Activated CD4-positive, alpha-beta T cell treated with anti-CD3 and anti-CD28 coated beads, Interleukin-2, amount 50 U/mL, for 16 hours (primary cell): ENCODE measurements at places on chromosomes 4 and X.

DNA sequence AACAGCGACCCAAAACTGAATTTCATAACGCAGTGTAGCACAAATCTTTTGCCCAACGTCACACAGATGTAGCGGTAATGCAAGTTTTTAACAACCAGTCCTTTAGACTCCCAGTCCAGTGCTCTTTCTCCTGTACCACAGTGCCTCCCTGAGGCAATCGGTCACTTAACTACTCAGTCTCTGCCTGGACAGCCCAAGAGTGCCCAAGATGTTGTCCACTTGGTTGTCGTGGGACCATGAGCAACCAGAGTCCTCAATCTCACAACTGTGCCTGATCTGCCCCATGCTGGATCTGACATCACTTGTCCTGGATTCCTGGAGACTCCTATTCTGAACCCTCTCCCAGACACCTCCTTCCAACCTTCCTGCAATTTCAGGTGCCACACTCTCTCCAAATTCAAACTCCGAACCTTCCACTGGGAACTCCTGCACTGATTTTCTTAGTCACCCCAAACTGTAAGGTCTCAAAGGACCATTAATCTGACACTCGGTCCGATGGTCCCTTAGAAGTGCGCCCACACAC lies 702 bp downstream of the MMGT1 start:
- peak; percentile 12 for DNase-seq

DNA sequence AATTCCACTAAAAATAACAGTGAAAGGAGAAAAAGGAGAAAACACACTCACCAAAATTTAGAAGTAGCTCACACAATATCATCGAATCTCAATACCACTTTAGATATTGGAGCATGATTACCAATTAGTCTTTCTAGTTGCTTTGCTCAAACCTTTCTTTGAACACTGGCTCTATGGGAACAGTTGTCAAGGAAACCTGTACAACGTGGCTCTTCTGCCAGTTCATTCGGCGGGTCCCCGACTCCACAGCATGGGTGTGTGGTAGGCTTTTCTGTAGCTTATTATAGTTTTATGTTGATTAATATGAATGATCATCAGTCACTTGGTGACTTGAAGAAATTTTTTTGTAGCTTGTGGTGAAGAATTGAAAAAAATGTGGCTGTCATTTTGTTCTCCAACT lies 50.2 kb upstream of the TMEM150C start:
- no peak for DNase-seq

DNA sequence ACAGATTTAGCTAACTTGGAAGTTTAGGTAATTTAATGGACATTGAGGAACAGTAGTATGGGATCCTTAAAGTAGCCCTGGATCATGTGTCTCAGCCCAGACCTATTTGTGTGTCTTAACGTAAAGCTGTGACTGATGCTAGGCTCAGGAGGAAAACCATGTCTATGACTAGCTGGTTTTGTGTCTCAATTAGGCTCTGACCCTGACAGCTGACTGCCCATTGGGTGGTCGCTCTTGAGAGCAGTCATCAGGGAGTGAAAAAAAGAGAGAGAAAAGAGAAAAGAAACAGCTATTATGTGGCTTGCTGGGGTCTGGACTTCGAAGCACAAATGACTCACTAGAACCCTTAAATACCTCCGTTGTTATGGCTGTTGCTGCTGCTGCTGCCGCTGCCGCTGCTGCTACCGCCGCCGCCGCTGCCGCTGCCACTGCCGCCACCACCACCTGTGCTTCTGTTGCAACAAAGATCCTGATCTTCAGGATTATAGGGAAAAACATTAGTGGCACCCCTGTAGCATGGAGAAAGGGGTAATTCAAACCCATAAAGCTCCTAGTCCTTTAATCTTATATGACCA lies 70.7 kb downstream of the GSPT2 start:
- DNase-seq, result no peak

- no peak for DNase-seq
Measured at GRCh38 chr4:92120810-92121498, 182.8 kb upstream of the GRID2 start.

DNA sequence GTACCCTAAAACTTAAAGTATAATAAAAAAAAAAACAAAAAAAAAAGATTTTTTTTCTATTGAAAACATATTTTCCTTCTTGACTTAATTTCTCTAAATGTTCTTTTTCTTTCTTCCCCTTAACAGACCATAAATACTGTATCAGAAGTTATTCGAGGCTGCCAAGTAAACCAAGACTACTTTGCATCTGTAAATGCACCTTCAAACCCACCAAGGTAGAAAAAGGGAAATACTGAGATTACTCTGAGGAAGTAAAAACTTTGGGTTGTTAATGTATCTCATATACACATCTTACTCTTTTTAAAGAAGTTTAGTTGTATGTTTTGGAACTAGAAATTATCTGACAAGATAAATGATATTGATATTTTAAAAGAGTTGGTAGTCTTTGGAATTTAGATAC lies 65.6 kb downstream of the USO1 start:
- DNase-seq, result no peak
